ENCODE measurements at places on chromosomes 6 and 20. TPM values are rescaled to one million over a fixed set of nuclear protein-coding genes. Genes with fewer than 3 reads are reported as not detected.

- H3K27ac ChIP-seq = no peak overlapping the region
- no peak overlapping the region for H3K4me3 ChIP-seq
- H3K27me3 ChIP-seq = peaks cover 37% of the 10 kb centered on the region
These were observed 532 bp upstream of the NKAIN4 start for GRCh38 chr20:63254606-63255384.

DNA sequence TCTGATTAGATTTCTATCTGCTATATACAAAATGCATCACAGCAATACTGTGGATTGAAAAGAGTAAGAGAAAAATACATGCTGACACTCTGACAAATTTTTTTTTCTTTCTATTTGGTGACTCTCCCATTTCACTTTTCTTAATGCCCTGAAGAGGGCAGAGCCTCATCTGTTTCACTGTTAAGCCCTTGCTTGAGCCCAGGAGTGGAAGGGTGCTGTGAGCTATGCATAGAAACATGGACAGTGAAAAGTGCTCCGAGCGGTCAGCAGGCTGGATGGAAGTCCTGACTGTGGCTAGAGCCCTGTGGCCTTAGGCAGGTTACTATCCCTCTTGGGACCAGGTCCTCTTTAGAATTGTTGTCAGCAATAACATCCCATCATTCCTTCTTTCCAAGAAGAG is 17.4 kb upstream of the CSE1L start:
- H3K4me3 ChIP-seq = no peak overlapping the region
- H3K27me3 ChIP-seq = no peaks in the 10 kb centered on the region
- no peak overlapping the region for H3K27ac ChIP-seq
- H3K36me3 ChIP-seq = peaks cover 24% of the 10 kb centered on the region
- no peak for DNase-seq

DNA sequence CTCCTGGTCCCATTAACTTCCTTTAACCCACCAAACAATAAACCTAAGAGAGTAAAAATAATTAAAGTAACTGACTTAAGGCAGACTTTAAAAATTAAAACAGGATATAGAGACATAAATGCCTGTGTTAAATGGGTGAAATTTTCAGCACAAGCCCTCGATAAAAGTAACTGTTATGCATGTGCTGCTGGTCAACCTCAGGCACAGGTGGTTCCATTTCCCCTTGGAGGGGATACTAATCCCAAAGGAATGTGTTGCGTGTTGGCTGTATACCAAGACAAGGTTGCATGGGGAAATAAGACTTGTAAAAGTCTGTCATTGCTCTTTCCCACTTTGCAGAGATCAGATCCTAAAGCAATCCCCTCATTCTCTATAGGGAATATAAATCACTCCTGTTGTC is 25.8 kb downstream of the HLA-A start:
- no peaks in the 10 kb centered on the region for H3K36me3 ChIP-seq
- peaks cover 53% of the 10 kb centered on the region for H3K4me1 ChIP-seq
- no peak for DNase-seq
- peaks cover 12% of the 10 kb centered on the region for H3K27me3 ChIP-seq

DNA sequence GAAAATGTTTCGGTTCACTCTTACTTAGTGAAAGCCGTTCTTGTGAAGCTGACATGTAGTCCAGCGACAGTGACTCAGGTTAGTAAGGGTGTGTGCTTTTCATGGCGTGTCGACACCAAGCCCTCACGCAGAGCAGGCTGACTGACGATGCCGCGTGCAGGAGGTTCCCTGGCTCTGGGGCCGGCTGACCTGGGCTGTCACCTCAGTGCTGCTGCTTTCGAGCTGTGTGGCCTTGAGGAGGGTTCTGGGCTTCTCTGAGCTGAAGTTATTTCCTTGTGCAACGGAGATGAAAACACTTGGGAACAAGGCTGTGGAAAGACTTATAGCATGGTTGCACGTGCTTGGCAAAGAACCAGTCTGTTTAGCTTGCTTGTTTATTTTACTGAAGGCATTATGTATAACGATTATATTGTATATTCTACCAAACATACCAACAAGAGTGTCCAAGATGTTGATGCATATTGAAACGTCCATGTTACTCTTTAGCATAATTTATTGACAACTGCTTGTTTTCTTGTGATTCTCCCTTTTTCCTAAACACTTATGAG is 59.2 kb downstream of the PHACTR3 start:
- no peaks in the 10 kb centered on the region for H3K36me3 ChIP-seq
- DNase-seq = no peak
- H3K4me3 ChIP-seq = no peak overlapping the region
- no peaks in the 10 kb centered on the region for H3K27me3 ChIP-seq

RFX6 gene
- not detected for total RNA-seq

GPLD1 gene
- 0.10 TPM for total RNA-seq

VSX1 gene
- total RNA-seq = not detected

All from activated CD4-positive, alpha-beta T cell treated with anti-CD3 and anti-CD28 coated beads, Interleukin-2, amount 10 ng/mL, durations not matched to agents 7 days and 5 days (primary cell).